Bladder microvascular endothelial cell (primary cell): ENCODE measurements at places on chromosomes 6 and 20. TPM values are rescaled to one million over a fixed set of nuclear protein-coding genes. Genes with fewer than 3 reads are reported as not detected.

ADTRP gene
- 0.76 and 1.3 TPM in 2 replicates for total RNA-seq

RPS6KA2 gene
- total RNA-seq = 85.3 and 381 TPM in 2 replicates

EYA4 gene
- 0.25 TPM in 1 of 2 replicates, not detected in the other for total RNA-seq

BIRC7 gene
- not detected in 2 replicates for total RNA-seq

CNPY3 gene
- total RNA-seq = 26.6 and 41.3 TPM in 2 replicates

SALL4 gene
- 0.76 TPM in 1 of 2 replicates, not detected in the other for total RNA-seq
